ENCODE measurements at places on chromosomes 3 and 15. TPM values are rescaled to one million over a fixed set of nuclear protein-coding genes. Genes with fewer than 3 reads are reported as not detected.

SERPINI2 gene
- not detected for total RNA-seq

GOLGA8T gene
- 1.4 TPM for total RNA-seq

SHC4 gene
- total RNA-seq = 7.2 TPM

PLSCR5 gene
- total RNA-seq = not detected

USP8 gene
- total RNA-seq = 34.5 TPM

CCNDBP1 gene
- total RNA-seq = 44.9 TPM

REC114 gene
- not detected for total RNA-seq

EOMES gene
- not detected for total RNA-seq

FSTL1 gene
- 790 TPM for total RNA-seq

CCDC54 gene
- total RNA-seq = not detected

PRSS50 gene
- total RNA-seq = not detected

DNA sequence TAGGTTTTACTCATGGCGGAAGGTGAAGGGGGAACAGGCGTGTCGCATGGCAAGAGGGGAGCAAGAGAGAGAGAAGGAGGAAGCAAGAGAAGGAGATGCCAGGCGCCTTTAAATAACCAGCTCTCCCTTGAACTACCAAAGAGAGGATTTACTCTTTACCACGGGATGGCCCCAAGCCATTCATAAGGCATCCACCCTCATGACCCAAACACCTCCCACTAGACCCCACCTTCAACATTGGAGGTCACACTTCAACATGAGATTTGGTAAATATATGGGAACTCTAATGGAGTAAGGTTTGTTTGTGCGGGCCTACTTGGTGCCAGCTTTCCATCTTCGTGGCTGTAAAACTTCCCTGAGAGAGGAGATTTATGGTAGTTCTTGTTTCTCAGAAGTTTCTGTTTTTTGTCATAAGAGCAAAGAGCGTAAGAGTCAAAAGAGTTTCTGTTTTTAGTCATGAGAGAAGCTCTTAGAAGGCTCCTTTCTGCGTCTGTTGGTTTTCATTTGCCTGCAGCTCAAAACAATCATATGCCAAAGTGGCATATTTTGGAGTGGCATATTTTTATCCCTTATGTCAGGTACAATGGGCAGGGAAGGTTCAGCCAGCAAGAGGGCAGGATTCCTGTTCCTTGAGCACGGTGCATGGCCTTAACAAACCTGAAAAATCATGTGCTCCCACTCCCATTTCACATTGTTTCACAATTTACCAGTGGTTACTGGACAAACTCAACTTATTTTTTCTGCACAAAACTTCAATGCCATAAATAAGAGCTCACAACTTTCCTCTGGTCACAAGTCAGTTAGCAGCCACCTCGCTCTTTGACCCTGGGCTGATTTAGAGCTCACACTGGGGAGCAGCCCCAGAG, 12.5 kb downstream of the PML start:
- DNase-seq = no peak

GRCh38 chr15:70259028-70259424, 161.3 kb upstream of the TLE3 start:
- peak; percentile 77 for DNase-seq

DNA sequence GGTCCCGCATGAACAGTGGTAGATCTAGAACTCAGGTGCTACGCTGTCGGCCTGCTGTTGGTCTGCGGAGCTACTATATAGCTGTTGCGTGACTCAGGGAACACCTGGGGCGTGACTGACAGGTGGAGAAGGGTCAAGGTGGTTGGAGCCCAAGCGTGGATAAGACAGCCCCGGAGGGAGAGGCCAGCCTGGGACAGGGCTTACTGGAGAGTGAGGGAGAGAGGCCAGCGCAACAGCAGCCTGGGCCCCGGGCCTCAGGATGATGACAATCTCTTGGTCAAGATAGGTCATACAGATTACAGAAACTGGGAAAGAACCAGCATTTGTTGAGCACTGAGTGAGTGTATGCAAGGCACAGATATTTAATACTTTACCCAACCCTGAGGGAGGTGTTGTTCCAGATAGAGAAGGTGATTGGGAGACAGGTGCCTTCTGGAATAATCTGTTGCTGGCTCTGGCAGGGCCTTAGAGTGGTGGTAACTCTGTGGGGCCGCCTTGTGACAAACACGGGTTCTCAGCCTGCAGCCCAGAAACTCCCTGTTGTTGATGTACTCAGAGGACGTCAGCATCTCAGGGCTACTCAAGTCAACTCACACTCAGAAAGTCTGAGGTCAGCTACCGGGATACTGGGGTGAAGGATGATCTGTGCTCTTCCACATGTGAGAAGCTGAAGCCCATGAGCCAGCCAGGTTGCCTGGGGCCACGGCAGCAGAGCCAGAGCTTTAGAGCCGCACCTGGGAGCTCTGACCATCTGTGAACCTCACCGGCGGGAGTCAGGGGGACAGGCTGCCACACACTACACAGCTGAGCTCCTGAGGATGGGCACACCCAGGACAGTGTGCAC, 265.4 kb upstream of the HES1 start:
- DNase-seq = no peak

GRCh38 chr3:72744330-72744729, 103.9 kb downstream of the SHQ1 start:
- DNase-seq = no peak

DNA sequence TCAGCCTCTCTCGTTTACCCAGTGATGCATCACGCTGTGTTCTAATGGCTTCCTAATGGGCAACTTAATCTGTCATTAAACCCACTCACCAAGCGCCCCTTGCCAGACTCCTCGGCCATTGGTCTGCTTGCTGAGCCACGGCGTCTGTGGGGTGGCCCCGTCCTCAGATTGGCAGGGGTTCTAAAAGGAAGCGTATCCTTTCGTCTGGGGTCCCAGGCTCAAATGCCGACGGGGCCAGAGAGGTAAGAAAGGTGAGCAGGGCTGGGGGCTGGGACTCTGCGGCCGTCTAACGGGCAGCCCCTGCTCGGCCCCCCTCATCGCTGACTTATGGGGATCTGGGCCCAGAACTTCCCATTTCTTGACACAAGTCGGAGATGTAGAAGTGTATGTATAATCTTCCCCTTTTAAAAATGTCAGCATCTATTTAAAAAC, 315.1 kb upstream of the PROK2 start:
- DNase-seq = no peak

- no peak for DNase-seq
These were observed 20.3 kb upstream of the LPP start for GRCh38 chr3:188133646-188134045.

DNA sequence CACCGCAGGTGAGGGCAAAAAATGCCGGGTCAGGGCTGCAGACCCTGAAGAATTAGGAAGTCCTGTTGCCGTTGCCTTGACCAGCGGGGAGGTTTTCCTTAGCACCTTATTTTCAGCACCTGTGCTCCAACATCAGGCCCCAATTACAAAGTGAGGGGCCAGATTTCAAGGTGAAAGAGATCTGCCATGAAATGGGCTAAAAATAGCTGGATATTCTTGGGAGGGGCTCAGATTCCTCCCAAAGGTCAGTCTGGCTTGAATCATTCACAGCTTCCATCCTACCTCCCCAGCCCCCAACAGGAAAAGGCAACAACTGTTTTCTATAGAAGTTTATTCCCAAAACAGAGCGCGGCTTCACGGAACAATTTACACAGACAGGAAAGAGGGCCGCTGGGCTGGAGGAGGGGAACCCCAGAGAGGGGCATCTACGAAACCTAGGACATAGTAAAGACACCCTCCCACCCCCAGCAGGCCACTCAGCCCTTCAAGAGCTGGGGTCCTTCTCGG, 941 bp upstream of the SLC26A6 start:
- DNase-seq = no peak

- peak; percentile 10 for DNase-seq
These were observed 842 bp downstream of the PCCB start for GRCh38 chr3:136250903-136251460.

DNA sequence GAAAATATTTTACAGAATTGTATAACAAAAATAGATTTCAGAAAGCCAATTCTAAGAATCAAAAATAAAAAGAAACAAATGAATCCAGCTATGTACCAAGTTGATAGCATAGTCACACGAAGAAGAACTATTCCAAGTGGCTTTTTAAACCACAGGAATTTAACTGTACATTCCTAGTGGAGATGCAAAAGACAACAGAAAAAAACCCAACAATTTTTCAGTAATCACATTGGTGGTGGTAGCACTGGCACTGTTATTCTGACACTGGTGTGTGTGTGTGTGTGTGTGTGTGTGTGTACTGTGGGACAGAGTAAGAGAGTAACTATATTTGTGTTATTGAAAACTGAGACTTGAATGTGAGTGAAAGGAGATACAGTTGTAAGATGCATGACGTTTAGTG, 9.1 kb downstream of the BFSP2 start:
- DNase-seq = no peak
